IMR-90 (cell line): ENCODE measurements at places on chromosomes 11 and 22. TPM values are rescaled to one million over a fixed set of nuclear protein-coding genes. Genes with fewer than 3 reads are reported as not detected.
A peak's percentile ranks its signal among the peaks of the same experiment; 100 is the strongest.

- H3K4me1 ChIP-seq: no peaks in the 10 kb centered on the region
- H3K4me3 ChIP-seq: no peak overlapping the region
- DNase-seq: no peak
- H3K36me3 ChIP-seq: peaks cover 19% of the 10 kb centered on the region
- H3K27ac ChIP-seq: no peak overlapping the region
- no peaks in the 10 kb centered on the region for H3K27me3 ChIP-seq
These were observed 23.0 kb upstream of the NFRKB start for GRCh38 chr11:129918361-129918760.

- 0 out of 2 replicates have a peak overlapping the region, but pooled peaks have one; percentile 19 for H3K27ac ChIP-seq
- H3K27me3 ChIP-seq: no peaks in the 10 kb centered on the region
- no peak overlapping the region for H3K4me3 ChIP-seq
- peak; percentile 18 for DNase-seq
These were observed 74.5 kb upstream of the ARFGAP3 start for GRCh38 chr22:42931421-42932196.

DNA sequence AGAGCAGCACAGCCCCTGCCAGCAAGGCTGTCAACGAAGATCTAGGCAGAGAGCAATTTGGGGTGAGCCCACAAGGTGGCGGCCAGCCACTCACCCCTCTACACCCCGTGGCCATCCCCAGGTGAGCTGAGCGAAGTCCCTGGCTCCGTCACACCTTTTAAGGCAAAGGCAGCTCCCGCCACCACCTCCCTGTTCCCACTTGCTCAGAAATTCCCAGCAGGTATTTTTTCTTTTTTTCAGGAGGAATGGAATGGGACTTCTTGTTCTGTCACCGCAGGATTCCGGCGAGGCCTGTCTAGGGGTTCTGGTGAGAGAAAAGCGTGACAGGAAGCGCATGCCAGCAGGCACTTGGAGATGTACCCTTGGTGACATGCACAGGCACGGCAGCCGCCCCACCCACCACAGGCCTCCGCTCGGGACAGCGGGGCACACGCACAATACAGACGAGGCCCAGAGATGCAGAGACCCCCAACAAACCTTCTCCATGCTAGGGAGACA lies 10.0 kb downstream of the RPL3 start:
- no peak overlapping the region for H3K4me3 ChIP-seq
- peak overlapping the region; percentile 71 for H3K27ac ChIP-seq
- peaks cover 65% of the 10 kb centered on the region for H3K36me3 ChIP-seq

DNA sequence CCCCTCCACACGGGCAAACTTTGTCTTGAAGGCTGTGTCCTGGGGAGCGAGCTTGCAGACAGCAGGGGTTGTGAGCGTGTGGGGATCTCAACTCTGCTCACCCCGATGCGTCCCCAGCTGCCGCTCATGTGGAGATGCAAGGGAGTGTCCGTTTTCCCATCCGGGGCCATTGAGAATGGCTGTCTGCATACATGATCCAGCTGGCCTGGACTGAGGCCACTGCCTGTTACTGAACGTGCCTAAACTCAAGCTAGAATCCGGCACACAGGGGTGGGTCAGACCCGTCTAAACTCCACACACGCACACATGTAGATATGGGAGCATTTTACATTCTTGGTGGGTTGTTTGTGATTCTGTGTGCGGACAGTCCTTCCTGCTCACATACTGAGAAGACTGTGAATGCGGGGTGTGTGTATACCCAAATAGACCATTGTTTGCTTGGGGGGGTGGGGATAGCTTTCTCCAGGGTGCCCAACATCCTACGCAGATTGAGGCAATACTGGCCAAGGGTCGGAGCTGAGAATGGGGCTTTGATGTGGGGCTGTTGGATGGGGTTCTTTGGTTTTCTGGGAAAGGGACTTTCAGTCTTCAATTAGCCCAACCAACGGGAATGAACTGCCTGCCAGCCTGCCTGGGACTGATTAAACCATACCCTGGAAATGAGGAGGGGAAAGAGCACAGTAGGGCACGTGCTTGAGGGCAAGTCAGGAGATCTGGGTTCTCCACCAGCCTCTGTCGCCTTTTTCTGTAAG lies 60.4 kb downstream of the ST3GAL4 start:
- H3K27ac ChIP-seq: peak overlapping the region; percentile 64; the same call in 1 of the 2 replicates
- no peak overlapping the region for H3K4me3 ChIP-seq
- DNase-seq: no peak
- no peaks in the 10 kb centered on the region for H3K27me3 ChIP-seq

DNA sequence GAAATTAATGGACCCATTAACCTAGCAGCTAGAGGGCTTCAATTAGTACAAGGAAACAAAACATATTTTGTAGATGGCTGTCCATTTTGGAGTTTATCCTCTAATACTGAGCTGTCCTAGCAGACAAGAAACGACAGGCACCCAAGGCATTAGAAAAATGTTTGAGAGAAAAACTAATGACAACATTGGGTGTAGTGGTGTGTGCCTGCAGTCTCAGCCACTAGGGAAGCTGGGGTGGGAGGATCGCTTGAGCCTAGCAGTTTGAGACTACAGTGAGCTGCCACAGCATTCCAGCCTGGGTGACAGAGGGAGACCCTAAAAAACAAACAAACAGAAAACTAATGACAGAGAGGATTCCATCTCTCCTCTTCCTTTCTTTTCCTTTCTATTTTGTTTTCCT lies 1.5 kb downstream of the A4GALT start:
- peaks cover 13% of the 10 kb centered on the region for H3K4me1 ChIP-seq
- DNase-seq: no peak
- H3K4me3 ChIP-seq: peak overlapping the region; percentile 98; the same call in 1 of the 2 replicates
- no peaks in the 10 kb centered on the region for H3K27me3 ChIP-seq
- H3K36me3 ChIP-seq: no peaks in the 10 kb centered on the region
- H3K27ac ChIP-seq: no peak overlapping the region

- peaks cover 2% of the 10 kb centered on the region for H3K4me1 ChIP-seq
- H3K27me3 ChIP-seq: peaks cover 14% of the 10 kb centered on the region
- H3K36me3 ChIP-seq: no peaks in the 10 kb centered on the region
- H3K27ac ChIP-seq: no peak overlapping the region
These were observed 86.9 kb downstream of the FAM83F start for GRCh38 chr22:40081662-40082061.

DNA sequence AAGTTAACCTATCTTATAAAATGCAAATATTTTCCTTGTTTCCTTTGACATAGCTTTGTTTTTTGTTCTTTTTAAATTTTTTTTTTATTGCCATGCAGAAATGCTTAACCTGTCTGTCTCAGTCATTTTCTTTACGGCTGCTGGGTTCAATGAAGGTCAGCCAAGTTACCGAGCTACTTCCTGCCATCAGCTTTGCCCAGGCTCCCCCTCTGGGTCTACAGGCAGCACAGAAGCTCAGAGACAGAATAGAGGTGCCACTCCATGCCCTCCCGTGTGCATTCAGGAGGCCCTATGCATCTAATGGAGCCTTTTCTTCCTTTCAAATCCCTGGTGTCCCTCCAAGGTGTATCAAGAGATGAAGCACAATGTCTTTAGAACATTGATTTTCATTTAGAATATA lies 411.0 kb upstream of the NARS2 start:
- DNase-seq: no peak
- H3K4me3 ChIP-seq: no peak overlapping the region
- no peaks in the 10 kb centered on the region for H3K27me3 ChIP-seq
- H3K27ac ChIP-seq: no peak overlapping the region
- H3K4me1 ChIP-seq: no peaks in the 10 kb centered on the region

GRCh38 chr11:87739261-87739660 lies 436.0 kb downstream of the RAB38 start:
- no peaks in the 10 kb centered on the region for H3K4me1 ChIP-seq
- H3K36me3 ChIP-seq: no peaks in the 10 kb centered on the region
- no peak overlapping the region for H3K27ac ChIP-seq
- no peak for DNase-seq
- no peak overlapping the region for H3K4me3 ChIP-seq
- H3K27me3 ChIP-seq: no peaks in the 10 kb centered on the region

DNA sequence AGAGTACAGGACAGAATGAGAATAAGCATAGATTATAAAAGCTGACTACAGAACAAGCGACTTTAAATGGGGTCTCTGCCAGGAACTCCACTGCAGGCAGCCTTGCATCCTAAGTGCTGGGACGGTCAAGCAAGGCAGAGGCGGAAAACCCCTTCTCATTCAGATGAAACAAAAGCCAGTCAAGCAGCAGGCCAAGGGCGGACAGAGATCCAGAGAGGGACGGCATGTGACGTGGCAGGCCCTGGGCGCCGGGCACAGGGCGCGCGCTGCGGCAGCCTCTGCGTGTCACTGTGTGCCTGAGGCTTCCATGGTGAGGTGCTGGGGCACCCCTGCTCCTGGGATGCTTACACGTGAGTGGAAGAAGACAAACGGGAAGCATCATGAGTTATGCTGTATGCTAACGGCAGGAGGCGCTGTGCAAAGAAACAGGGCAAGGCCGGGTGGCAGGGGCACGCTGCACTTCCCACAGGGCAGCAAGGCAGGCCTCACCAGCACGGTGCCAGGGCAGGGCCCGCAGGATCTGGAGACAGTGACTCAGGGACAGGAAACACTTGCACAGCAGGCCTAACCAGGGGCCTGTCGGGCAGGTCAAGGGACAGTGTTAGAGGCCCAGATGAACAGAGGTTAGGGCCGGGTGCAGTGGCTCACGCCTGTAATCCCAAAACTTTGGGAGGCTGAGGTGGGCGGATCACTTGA lies 6.2 kb downstream of the TOLLIP start:
- no peaks in the 10 kb centered on the region for H3K27me3 ChIP-seq
- no peak overlapping the region for H3K4me3 ChIP-seq
- H3K27ac ChIP-seq: no peak overlapping the region
- H3K36me3 ChIP-seq: peaks cover 9% of the 10 kb centered on the region; the same call in 1 of the 2 replicates
- DNase-seq: no peak
- peaks cover 9% of the 10 kb centered on the region for H3K4me1 ChIP-seq

GRCh38 chr11:120867988-120868387 lies 155.9 kb upstream of the TBCEL start:
- H3K36me3 ChIP-seq: no peaks in the 10 kb centered on the region
- DNase-seq: no peak
- H3K27ac ChIP-seq: no peak overlapping the region
- no peak overlapping the region for H3K4me3 ChIP-seq
- no peaks in the 10 kb centered on the region for H3K4me1 ChIP-seq
- H3K27me3 ChIP-seq: peaks cover 7% of the 10 kb centered on the region; the same call in 1 of the 2 replicates

DNA sequence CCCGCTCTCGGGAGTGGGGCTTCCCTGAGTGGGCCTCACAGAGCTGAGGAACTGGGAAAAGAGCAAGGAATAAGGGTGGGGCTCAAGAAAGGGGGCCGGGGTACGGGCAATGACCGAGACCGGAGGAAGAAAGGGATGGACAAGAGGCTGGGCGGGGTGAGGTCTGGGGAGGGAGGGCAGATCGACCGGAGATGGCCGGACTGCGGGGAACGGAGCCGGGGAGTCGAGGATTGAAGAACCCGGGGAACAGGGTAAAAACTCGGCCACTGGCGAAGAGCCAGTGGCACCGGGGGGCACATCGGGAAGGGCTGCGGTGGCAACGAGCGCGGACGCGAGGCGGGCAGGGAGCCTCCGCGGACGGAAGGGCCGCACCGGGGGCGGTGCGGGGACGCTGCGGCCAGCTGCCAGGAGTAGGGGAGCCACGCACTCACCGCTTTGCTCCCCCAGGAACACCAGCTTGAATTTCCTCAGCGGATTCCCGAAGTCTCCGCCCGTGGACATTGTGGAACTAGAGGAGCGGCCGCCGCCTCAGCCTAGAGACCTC lies 667 bp downstream of the RAB6A start:
- H3K27ac ChIP-seq: peak overlapping the region; percentile 92
- peak overlapping the region; percentile 81 for H3K4me3 ChIP-seq
- no peaks in the 10 kb centered on the region for H3K4me1 ChIP-seq
- DNase-seq: peak; percentile 11

DNA sequence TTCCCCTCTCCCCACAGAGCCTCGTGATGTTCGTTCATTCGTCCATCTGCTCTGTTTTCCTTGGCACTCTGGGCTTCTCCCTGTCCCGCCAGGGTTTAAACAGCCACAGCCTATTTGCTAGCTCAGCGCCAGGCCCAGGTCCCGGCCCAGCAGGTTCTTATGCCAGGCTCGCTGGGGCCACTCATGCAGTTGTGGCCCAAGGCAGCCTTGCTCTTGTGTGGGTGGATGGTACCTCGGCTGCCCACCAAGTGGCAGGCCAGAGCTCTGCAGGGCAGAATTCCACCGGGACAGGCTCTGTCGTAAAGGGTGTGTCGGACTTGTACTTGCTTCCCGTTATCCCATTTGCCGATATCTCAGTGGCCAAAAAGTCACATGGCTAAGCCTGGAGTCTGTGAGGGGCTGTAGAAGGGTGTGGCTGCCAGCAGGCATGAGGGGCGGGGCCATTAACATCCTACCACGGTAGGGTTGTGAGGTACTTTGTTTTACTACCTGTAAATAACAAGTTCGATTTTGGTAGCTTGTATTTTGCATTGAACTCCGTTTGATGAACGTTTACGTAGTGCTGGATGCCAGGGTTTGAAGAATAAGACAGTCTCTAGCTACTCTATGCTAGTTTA lies 7.9 kb downstream of the FAM118A start:
- H3K27ac ChIP-seq: peak overlapping the region; percentile 75
- H3K36me3 ChIP-seq: peaks cover 3% of the 10 kb centered on the region
- H3K4me1 ChIP-seq: peaks cover 22% of the 10 kb centered on the region
- no peak overlapping the region for H3K4me3 ChIP-seq
- no peaks in the 10 kb centered on the region for H3K27me3 ChIP-seq
- DNase-seq: peak; percentile 37

- H3K4me3 ChIP-seq: no peak overlapping the region
- H3K4me1 ChIP-seq: peaks cover 3% of the 10 kb centered on the region; the same call in 1 of the 2 replicates
- no peaks in the 10 kb centered on the region for H3K36me3 ChIP-seq
- peak; percentile 50 for DNase-seq
These were observed 7.6 kb upstream of the KCTD14 start for GRCh38 chr11:78030429-78031325.

GRCh38 chr11:57792060-57792541 lies 30.5 kb downstream of the CTNND1 start:
- H3K36me3 ChIP-seq: peaks cover 35% of the 10 kb centered on the region
- H3K27me3 ChIP-seq: no peaks in the 10 kb centered on the region
- peak; percentile 53 for DNase-seq
- H3K27ac ChIP-seq: no peak overlapping the region
- no peak overlapping the region for H3K4me3 ChIP-seq
- peaks cover 13% of the 10 kb centered on the region for H3K4me1 ChIP-seq

Gene MOGAT2
- total RNA-seq: not detected in 2 replicates

Gene NXPE2
- not detected in 2 replicates for total RNA-seq

Gene CHRM4
- total RNA-seq: 0.18 and 0.28 TPM in 2 replicates

Gene OR8G1
- total RNA-seq: not detected in 2 replicates

Gene CABP4
- not detected in 2 replicates for total RNA-seq

Gene LRP4
- 3.9 and 4.1 TPM in 2 replicates for total RNA-seq

Gene TESMIN
- total RNA-seq: 0.56 and 0.90 TPM in 2 replicates

Gene CARD18
- total RNA-seq: not detected in 2 replicates

Gene DGAT2
- total RNA-seq: 2.2 and 2.3 TPM in 2 replicates

Gene SLC5A1
- total RNA-seq: not detected in 2 replicates

Gene SYT8
- total RNA-seq: not detected in 2 replicates

Gene GLYAT
- not detected in 2 replicates for total RNA-seq
